ENCODE measurements at places on chromosomes 7 and 10.

- DNase-seq = no peak
These were observed 97.8 kb downstream of the OAT start for GRCh38 chr10:124320778-124321432.

DNA sequence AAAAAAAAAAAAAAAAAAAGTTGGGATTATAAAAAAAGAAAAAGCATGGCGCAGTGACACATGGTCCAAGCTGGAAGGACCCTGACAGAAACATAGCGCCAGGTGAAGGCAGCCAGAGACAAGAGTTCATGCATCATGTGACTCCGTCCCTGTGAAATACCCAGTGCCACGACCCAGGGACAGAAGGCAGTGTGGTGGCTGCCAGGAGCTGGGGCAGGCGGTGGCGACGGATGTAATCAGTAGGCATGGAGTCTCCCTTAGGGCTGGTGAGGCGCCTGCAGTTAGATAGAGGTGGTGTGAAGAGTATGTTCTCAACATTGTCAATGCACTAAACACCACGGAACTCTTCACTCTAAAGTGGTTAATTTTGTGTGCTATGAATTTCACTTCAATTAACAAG lies 43.9 kb downstream of the STK32C start:
- DNase-seq = no peak

DNA sequence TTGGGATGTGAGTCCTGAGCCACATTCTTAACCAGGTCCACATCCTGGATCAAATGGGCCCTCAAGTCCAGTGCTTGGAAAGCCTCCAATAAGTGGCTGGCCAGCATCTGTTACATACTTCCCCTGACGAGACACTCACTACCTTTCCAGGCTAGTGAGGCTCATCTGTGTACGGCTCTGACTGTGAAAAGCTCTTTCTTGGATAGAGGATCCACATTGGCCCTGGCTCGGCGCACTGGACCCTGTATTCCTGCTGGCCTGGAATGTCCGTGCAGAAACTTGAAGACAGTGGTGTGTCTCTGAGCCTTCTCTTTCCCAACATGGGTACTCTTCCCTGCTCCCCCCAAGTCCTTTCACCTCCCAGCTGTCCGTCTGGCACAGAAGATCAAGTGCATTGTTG lies 35.5 kb downstream of the MYL10 start:
- DNase-seq = no peak

DNA sequence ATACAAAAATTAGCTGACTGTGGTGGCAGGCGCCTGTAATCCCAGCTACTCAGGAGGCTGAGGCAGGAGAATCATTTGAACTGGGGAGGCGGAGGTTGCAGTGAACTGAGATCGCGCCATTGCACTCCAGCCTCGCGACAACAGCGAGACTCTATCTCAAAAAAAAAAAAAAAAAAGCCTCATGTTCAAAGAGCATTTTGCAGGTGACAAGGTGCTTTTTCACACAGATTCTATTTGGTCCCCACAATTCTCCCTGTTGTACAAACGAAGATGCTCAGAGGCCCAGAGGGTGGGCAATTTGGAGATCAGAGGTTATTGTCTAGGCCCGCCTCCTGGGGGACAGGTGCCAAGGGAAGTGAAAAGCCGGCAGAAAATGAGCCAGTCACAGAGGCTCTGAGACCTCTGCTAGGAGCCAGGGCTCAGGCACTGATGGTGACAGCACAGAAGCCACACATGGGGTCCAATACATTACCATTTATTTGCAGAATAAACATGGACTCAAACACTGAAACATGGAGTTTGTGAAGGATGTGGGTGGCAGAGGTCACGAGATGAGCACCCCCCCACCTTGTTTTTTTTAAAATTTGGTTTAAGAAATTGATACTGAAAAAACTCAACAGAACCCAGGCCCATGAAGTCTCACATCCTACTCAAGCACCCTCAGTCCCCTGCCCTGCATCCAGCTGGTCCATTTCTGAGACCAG lies 882 bp upstream of the GAL3ST4 start:
- no peak for DNase-seq

DNA sequence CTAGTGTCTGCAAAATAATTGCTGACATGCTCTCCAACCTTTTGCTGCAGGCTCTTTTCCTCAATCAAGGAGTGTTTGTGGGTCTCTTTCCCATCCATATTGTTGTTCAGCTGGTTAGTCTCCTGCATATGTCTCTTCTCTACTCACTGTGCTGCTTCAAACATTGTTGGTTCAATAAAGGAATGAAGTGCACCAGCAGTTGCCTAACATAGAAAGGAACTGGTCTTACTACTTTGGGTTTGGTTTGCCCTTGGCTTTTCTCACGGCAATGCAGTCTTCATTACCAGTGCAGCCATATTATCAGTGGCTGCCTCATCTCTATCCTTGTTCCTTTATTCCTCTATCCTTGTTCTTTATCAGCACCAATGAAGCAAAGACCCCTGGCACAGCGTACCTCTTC lies 169.7 kb upstream of the TPK1 start:
- DNase-seq = no peak

DNA sequence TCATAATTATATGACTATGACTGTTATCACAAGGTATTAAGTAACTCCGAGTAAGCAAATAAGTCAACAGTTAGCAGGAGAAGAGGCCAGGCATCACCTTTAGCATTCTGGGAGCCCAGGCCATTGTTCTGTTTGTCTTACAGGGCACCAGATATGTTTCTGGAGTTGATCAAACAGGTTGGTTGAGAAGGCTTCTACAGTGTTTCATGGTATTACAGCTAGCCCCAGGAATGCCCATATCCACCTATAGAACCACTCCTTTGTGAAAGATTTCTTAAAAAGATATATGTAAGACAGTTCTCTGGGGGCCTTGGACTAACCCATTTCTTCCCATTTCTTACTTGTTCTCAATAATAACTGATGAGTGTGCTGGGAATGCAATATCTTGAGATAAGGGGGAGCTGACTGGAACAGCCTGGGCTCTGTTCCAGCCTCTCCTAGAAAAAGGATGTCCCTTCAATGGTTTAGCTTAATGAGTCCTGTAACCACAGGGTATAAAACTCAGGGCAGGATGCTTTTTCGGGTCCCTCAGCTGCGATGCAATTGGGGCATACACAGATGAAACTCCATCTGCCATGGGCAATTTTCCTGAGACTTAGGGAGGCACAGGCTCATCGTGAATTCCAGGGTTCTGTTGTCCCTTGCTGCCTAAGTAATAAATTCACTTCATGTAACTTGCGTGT lies 286.4 kb downstream of the BAMBI start:
- no peak for DNase-seq

DNA sequence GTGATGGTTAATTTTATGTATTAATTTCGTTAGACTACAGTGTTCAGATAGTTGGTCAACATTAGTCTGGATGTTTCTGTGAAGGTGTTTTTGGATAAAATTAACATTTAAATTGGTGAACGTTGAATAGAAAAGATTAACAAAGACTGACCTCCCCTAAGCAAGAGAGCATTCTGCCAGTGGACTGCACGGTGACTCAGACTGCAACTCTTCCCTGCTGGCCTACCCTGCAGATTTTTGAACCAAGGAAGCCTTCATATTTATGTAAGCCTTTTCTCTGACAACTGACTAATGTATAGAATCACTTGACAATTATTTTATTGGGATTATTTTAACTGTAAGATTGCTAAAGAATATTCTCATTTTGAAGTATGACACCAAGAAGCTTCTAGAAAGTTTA lies 7.9 kb upstream of the ZNF248 start:
- no peak for DNase-seq

GRCh38 chr10:44910602-44911001 lies 535 bp upstream of the TMEM72 start:
- DNase-seq = no peak

DNA sequence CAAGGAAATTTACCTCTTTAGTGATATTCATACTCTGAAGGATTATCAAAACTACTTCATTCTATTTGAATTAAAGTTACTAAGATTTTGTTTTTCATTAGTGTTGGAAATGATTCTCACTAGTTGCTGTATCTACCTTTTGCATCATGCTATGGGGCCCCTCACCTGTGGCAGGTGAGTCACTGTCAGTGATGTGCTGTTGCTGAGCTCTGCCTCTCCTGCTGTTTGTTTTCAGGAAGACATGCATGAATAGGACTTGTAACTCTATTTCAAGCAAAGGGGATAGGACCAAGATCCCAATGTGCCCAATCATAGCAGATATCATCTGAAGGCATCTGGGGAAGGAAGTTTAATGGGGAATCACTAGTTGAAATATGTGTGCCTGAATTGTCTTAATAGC lies 57.4 kb upstream of the AGR3 start:
- no peak for DNase-seq

- no peak for DNase-seq
These were observed 91.4 kb downstream of the IPMK start for GRCh38 chr10:58175990-58176900.

Measured in activated T-helper 1 cell treated with Interleukin-2 at 50 U/mL for 16 hours (primary cell).